Tibial nerve (tissue), 4 donors: ENCODE measurements at places on chromosomes 6 and 20.

- H3K27ac ChIP-seq: no peak overlapping the region
- no peak overlapping the region for H3K4me3 ChIP-seq
- no peaks in the 10 kb centered on the region for H3K27me3 ChIP-seq
- no peaks in the 10 kb centered on the region for H3K36me3 ChIP-seq
- H3K4me1 ChIP-seq: no peaks in the 10 kb centered on the region
Observed at GRCh38 chr6:158897236-158897635, 78.1 kb upstream of the EZR start.

DNA sequence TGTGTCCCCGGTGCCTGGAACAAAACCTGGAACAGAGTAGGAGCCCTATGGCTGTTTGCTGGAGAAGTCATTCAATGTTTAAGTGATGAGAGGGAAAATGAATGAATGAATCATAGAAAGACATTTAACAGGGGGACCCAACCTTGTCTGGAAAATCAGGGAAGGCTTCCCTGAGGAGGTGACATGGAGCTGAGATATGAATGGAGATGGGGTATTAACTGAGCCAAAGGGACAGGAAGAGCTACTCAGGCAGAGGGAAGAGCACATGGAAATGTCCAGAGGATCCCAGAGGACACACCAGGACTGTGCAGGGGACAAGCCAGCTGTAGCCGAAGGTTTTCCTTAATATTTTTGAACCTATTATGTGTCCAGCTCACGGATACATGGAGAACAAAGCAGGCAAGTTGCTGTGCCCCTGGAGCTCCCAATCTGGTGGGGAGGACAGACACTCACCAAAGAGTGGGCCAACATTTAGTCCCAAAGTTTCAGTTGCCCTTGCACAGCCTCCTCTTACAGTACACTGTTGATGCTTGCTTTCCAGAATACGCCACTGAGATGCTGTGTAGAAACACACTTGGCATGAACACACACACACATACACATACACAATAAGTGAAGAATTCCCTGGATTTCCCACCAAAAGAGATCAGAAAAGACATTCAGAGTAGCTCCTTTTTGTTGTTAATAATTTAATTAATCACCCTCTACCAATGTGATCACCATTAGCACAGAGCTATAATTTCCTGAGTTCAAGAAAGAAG is 77.0 kb upstream of the PTPN1 start:
- no peak overlapping the region for H3K4me3 ChIP-seq
- H3K27me3 ChIP-seq: no peaks in the 10 kb centered on the region
- no peak for DNase-seq
- no peaks in the 10 kb centered on the region for H3K36me3 ChIP-seq
- no peak overlapping the region for H3K27ac ChIP-seq

DNA sequence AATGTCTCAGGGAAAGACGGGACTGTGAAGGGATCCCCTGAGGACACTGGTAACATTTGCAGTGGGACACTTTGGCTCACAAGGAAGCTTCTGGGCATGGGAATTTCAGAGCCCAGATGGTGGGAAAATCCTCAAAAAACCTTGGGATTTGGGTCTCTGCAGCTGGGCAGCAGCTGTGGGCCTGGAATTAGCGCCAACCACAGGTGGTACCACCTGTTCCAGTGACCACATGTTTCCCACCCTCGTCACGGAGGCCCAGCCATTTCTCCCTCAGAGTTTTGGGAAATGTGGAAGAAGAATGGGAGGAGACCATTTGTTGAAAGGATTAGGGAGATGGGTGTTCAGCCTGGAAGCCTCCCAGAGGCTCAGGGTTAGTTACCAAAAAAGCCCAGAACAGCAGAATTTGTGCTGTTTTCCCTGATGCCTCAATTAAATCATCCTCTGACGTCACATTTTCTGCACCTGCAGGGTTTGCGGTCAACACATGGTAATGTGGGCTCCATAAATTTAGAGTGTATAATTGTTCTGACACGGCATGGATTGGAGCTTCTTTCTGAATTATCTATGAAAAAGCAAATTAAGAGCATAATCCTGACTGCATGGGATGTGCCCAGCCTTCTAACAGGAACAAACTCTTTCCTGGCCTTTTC is 34.4 kb downstream of the EDN3 start:
- H3K36me3 ChIP-seq: no peaks in the 10 kb centered on the region
- H3K27me3 ChIP-seq: no peaks in the 10 kb centered on the region
- no peak overlapping the region for H3K4me3 ChIP-seq
- H3K27ac ChIP-seq: no peak overlapping the region
- DNase-seq: no peak

- H3K4me3 ChIP-seq: no peak overlapping the region
- H3K27me3 ChIP-seq: no peaks in the 10 kb centered on the region
- peaks cover 19% of the 10 kb centered on the region for H3K4me1 ChIP-seq
- H3K36me3 ChIP-seq: no peaks in the 10 kb centered on the region
- DNase-seq: no peak
Observed at GRCh38 chr6:140566781-140567277, 1192.4 kb upstream of the CITED2 start.

- H3K4me1 ChIP-seq: no peaks in the 10 kb centered on the region
- H3K27ac ChIP-seq: peak overlapping the region; percentile 14
- no peaks in the 10 kb centered on the region for H3K36me3 ChIP-seq
- H3K4me3 ChIP-seq: no peak overlapping the region
Observed at GRCh38 chr6:108952776-108953486, 104.7 kb downstream of the ARMC2 start.

GRCh38 chr20:17614176-17614811 is 44.4 kb downstream of the DSTN start:
- no peaks in the 10 kb centered on the region for H3K4me1 ChIP-seq
- peak; percentile 56 for DNase-seq
- no peaks in the 10 kb centered on the region for H3K36me3 ChIP-seq
- H3K27ac ChIP-seq: no peak overlapping the region

DNA sequence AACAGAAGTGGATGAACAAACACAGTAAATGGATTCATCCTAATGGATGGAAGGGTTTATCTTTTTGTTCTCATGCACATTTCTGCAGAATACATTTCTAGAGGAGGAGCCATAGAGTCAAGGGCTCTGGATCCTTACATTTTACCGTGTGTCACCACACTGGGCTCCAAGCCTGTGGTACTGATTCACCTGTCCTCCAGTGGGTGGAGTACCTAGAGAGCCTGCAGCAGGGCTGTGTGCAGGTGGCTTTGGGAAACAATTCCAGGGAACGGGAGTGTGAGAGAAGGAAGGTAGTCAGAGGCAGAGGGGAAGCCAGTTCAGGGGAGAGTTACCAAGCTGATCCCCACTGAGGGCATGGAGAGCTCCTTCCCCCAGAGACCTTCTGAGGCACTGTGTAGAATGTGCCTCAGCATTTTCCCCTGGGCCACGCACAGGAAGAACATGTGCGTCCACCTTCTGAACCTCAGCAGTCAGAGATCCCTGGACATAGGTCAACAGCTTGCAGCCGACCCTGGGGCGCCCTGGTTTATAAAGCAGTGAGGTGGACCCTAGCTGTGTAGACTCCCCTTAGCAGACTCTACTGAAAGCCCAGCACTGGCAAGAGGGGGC is 85.3 kb upstream of the SLC22A23 start:
- no peaks in the 10 kb centered on the region for H3K36me3 ChIP-seq
- no peaks in the 10 kb centered on the region for H3K27me3 ChIP-seq
- H3K4me1 ChIP-seq: no peaks in the 10 kb centered on the region
- H3K27ac ChIP-seq: no peak overlapping the region
- H3K4me3 ChIP-seq: no peak overlapping the region

DNA sequence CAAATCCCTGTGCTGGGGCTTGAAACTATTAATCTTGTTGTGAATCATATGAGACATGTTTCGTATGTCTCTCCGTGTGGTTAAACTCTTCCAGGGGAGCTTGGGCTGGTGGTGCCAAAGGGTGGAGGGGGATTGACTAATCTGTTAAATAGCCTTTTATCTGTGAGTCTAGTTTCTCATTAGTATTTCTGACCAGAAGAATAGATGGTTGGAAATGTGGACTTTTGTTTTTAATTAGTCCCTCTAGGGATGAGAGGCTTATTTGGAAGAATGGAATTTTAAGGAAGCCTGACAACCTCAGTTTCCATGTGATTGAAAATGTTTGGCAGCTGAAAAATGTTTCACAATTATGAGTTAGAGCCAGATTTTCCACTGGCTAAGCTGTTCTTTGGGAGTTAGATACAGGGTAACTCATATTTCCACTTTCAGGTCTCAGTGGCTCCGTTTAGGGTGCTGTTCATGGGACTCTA is 117.3 kb downstream of the BCKDHB start:
- H3K4me3 ChIP-seq: no peak overlapping the region
- no peaks in the 10 kb centered on the region for H3K36me3 ChIP-seq
- DNase-seq: no peak
- no peaks in the 10 kb centered on the region for H3K4me1 ChIP-seq
- no peaks in the 10 kb centered on the region for H3K27me3 ChIP-seq

- H3K27ac ChIP-seq: no peak overlapping the region
- H3K36me3 ChIP-seq: no peaks in the 10 kb centered on the region
- DNase-seq: no peak
- H3K4me1 ChIP-seq: peaks cover 1% of the 10 kb centered on the region
- H3K4me3 ChIP-seq: no peak overlapping the region
- H3K27me3 ChIP-seq: no peaks in the 10 kb centered on the region
Observed at GRCh38 chr6:79466207-79466834, 70.9 kb downstream of the LCA5 start.

DNA sequence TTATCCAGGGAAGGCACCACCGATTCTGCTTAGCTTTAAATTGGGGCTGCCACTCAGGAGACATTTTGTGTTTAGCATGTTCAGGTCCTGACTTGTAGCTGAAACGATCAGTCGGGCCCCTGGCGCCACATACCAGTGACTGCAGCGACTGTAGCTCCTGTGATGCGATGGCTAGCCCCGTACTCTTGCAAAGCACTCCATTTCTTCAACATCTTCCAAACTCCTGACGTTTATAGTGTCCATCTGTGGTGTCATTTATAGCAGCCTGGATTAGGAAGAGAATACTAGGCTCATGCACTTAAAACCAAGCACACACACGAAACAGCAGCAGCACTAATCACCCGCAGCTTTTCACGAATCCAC is 13.0 kb downstream of the POU3F2 start:
- H3K4me3 ChIP-seq: no peak overlapping the region
- no peaks in the 10 kb centered on the region for H3K36me3 ChIP-seq
- peaks cover 10% of the 10 kb centered on the region for H3K4me1 ChIP-seq
- peaks cover 68% of the 10 kb centered on the region for H3K27me3 ChIP-seq

DNA sequence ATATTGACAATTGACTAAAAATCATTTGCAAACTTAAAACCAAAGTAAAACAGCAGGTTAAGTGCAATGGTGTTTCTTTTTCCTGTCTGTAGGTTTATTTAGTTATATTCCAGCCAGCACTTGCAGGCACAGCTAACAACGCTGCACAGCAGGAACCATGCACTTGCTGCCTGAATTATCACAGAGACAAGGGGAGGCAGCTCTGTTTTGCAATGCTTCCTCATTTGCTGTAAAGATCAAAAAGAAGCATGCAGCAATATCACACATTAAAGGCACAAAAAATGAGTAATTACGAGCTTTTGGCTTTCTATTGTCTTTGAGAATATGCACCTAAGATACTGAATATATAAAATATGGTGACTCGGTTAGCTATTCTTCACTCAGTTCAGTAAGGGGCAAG is 241.9 kb downstream of the EPHA7 start:
- no peak overlapping the region for H3K27ac ChIP-seq
- no peaks in the 10 kb centered on the region for H3K4me1 ChIP-seq
- H3K27me3 ChIP-seq: no peaks in the 10 kb centered on the region
- DNase-seq: no peak
- no peaks in the 10 kb centered on the region for H3K36me3 ChIP-seq

DNA sequence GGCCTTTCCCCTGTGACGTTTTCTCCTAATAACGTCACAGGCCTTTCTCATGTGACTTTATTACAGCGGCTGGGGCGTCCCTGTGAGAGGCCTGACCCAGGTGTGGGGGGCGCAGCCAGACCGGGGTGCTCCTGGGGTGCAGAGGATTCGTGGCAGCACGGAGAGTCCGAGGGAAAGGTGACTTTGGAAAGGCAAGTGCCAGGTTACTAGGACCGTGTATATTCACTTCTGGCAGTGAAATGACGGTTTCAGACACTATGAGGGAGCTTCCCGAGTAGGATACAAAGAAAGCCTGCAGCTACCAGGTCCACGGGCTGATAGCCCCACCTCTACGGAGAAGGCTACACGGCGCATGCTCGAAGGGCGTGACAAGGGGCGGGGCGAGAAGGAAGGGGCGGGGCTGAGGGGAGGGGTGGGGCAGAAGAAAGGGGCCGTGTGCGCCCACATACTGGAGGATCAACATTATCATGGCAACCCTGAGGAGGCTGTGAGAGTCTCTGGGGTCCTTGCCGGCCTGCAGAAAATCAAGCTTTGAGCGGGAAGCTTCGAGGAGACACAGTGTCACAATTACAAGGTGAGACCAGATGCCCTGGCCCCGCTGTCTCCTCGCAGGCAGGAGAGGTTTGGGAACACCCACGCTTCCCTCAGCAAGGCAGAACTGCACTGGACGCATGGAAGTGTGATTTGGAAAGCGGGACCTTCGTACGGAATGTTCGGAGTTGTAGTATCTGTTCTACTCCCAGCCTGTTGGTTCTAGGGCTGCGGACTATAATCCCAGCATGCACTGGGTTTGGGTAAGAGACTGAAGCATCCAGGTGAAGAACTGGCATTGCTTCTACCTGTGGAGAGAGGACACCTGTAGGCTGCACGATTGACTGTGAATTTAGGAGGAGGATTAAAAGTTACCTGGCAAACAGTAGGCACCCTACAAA is 54.4 kb upstream of the ZNF337 start:
- no peak for DNase-seq
- no peaks in the 10 kb centered on the region for H3K27me3 ChIP-seq
- H3K4me3 ChIP-seq: peak overlapping the region; percentile 43
- H3K36me3 ChIP-seq: no peaks in the 10 kb centered on the region
- H3K27ac ChIP-seq: peak overlapping the region; percentile 15

GRCh38 chr6:169008641-169009257 is 244.9 kb downstream of the THBS2 start:
- no peak for DNase-seq
- no peaks in the 10 kb centered on the region for H3K36me3 ChIP-seq

- H3K27me3 ChIP-seq: no peaks in the 10 kb centered on the region
- peak; percentile 47 for DNase-seq
- no peak overlapping the region for H3K4me3 ChIP-seq
- H3K27ac ChIP-seq: peak overlapping the region; percentile 90
- no peaks in the 10 kb centered on the region for H3K36me3 ChIP-seq
- no peaks in the 10 kb centered on the region for H3K4me1 ChIP-seq
Observed at GRCh38 chr20:46931699-46932098, 37.1 kb downstream of the EYA2 start.

- H3K4me1 ChIP-seq: no peaks in the 10 kb centered on the region
- H3K36me3 ChIP-seq: no peaks in the 10 kb centered on the region
- H3K4me3 ChIP-seq: no peak overlapping the region
Observed at GRCh38 chr6:69914015-69914485, 47.7 kb downstream of the COL19A1 start.

- H3K27ac ChIP-seq: no peak overlapping the region
- no peaks in the 10 kb centered on the region for H3K36me3 ChIP-seq
- no peaks in the 10 kb centered on the region for H3K27me3 ChIP-seq
- H3K4me1 ChIP-seq: peaks cover 41% of the 10 kb centered on the region
- no peak overlapping the region for H3K4me3 ChIP-seq
Observed at GRCh38 chr20:63972312-63973159, 2.8 kb upstream of the ZNF512B start.

- DNase-seq: no peak
- H3K27me3 ChIP-seq: no peaks in the 10 kb centered on the region
Observed at GRCh38 chr6:158030380-158031300, 49.0 kb downstream of the SYNJ2 start.
